T-cell (primary cell): ENCODE measurements at places on chromosomes 3 and 15. TPM values are rescaled to one million over a fixed set of nuclear protein-coding genes. Genes with fewer than 3 reads are reported as not detected.
A peak's percentile ranks its signal among the peaks of the same experiment; 100 is the strongest.

Gene FRMD5
- not detected for total RNA-seq

DNA sequence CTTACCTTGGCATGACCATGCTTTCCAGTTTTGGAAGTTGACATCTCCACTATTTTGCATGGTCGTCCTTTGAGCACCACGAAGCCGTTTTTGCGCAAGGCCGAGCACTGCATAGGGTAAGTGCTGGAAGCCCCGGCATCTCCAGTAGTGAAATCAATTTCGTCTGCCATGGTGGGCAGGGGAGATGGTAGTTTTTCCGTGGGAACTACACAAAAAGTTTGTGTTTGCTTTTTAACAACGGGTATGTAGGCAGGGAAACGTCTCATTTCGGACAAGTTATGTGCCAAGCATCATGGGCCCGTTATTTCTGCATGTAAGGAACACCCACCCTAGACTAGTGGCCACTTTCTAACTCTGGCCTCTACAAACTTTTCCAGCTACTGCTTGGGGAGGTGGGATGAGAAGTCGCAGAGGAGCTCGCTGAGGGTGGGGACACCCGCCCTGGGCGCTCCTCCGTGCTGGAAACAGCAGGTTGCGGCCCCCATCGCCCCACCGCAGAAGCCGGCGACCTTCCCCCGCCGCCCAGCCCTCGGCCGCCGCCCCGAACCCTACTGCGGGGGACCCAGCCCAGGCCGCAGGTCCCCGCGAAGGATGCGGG is 701 bp downstream of the EIF5A2 start:
- peak overlapping the region; percentile 74 for H3K4me3 ChIP-seq
- H3K27ac ChIP-seq, result no peak overlapping the region
- peaks cover 8% of the 10 kb centered on the region for H3K4me1 ChIP-seq

DNA sequence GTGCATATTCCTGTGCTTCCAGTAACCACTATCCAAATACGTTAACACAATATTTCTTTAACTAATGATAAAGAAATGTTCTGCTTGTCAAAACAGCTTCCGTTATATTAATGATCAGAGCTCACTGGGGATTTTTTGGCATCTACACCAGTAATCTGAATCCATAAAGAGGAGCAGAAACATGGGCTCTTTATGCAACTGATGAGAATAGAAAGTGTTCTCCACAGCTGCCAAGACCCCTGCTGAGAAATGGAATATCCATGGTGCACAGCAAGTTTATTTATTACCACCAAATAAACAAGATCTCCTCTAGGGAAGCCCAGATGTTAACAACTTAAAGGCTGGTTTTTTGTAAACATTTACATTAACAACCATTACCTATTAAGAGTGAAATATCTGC is 54.5 kb downstream of the ALDH1A2 start:
- no peak overlapping the region for H3K4me3 ChIP-seq
- no peak overlapping the region for H3K27ac ChIP-seq
- no peaks in the 10 kb centered on the region for H3K36me3 ChIP-seq

Gene SYNM
- 7.3 TPM for total RNA-seq

- DNase-seq, result no peak
- H3K4me3 ChIP-seq, result no peak overlapping the region
- no peaks in the 10 kb centered on the region for H3K4me1 ChIP-seq
Observed at GRCh38 chr3:153906366-153906765, 214.8 kb upstream of the ARHGEF26 start.

Gene GCNT3
- total RNA-seq, result not detected

DNA sequence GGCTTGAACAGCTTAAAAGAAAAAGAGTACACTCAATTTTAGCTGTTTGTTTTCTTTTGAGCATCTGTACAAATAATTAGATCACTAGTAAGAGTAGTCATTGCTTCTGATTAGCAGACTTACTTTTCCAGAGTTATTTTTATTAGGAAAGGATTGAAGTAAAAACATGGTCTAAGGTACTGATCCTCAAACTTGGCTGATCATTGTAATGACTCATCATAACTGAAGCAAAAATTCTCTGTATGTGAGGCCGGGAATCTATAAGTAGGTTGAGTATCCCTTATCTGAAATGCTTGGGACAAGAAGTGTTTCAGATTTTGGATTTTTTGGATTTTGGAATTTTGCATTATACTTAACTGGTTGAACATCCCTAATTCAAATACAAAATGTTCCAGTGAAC is 12.4 kb downstream of the NMD3 start:
- H3K4me1 ChIP-seq, result no peaks in the 10 kb centered on the region
- no peak overlapping the region for H3K27ac ChIP-seq
- H3K36me3 ChIP-seq, result no peaks in the 10 kb centered on the region
- H3K27me3 ChIP-seq, result no peaks in the 10 kb centered on the region

DNA sequence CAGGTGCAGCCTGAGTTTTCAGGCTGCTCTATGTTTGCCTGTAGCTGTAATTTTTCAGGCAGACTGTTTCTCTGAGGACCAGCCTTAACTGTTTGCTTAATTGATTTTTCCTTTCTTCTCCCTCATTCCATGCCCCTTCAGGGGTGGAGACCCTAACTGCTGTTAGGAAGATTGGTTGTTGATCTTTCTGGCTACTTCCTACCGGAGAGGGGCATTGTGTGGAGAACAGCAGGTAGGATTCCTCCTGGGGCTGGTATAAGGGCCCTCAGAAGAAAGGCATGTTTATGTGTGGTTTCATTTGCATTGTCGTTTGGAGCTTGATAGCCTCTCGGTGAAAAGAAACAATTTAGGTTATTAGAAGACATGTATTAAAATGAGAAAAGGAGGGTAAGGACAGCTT is 56.9 kb upstream of the GOLGA6L2 start:
- H3K27me3 ChIP-seq, result no peaks in the 10 kb centered on the region
- DNase-seq, result no peak
- no peaks in the 10 kb centered on the region for H3K4me1 ChIP-seq
- H3K36me3 ChIP-seq, result no peaks in the 10 kb centered on the region

Gene ECE2
- total RNA-seq, result not detected

GRCh38 chr3:65303431-65303830 is 615.6 kb upstream of the ADAMTS9 start:
- H3K36me3 ChIP-seq, result no peaks in the 10 kb centered on the region
- H3K27ac ChIP-seq, result no peak overlapping the region
- H3K4me1 ChIP-seq, result no peaks in the 10 kb centered on the region
- no peaks in the 10 kb centered on the region for H3K27me3 ChIP-seq
- no peak overlapping the region for H3K4me3 ChIP-seq
- no peak for DNase-seq

GRCh38 chr15:58357529-58358476 is 74.0 kb upstream of the LIPC start:
- no peaks in the 10 kb centered on the region for H3K36me3 ChIP-seq
- peaks cover 9% of the 10 kb centered on the region for H3K27me3 ChIP-seq
- H3K4me1 ChIP-seq, result peaks cover 24% of the 10 kb centered on the region
- peak overlapping the region; percentile 26 for H3K27ac ChIP-seq
- no peak overlapping the region for H3K4me3 ChIP-seq

DNA sequence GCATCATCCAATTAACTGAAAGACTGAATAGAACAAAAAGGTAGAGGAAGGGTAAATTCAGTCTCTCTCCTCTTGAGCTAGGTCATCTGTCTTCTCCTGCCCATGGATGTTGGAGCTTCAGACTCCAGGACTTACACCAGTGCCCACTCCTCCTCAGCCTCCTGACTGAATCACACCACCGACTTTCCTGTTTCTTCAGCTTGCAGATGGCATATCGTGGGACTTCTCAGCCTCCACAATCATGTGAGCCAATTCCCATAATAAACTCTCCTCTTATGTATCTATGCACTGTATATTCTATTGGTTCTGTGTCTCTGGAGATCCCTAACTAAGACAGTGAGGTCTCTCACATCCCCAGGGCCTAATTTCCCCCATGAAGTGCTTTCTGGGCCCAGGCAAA is 140.4 kb downstream of the CD47 start:
- DNase-seq, result no peak
- H3K36me3 ChIP-seq, result no peaks in the 10 kb centered on the region
- no peaks in the 10 kb centered on the region for H3K27me3 ChIP-seq
- H3K27ac ChIP-seq, result no peak overlapping the region

GRCh38 chr3:85781806-85782205 is 823.0 kb downstream of the CADM2 start:
- H3K27me3 ChIP-seq, result no peaks in the 10 kb centered on the region
- no peaks in the 10 kb centered on the region for H3K4me1 ChIP-seq
- H3K27ac ChIP-seq, result no peak overlapping the region
- H3K36me3 ChIP-seq, result no peaks in the 10 kb centered on the region
- no peak overlapping the region for H3K4me3 ChIP-seq

DNA sequence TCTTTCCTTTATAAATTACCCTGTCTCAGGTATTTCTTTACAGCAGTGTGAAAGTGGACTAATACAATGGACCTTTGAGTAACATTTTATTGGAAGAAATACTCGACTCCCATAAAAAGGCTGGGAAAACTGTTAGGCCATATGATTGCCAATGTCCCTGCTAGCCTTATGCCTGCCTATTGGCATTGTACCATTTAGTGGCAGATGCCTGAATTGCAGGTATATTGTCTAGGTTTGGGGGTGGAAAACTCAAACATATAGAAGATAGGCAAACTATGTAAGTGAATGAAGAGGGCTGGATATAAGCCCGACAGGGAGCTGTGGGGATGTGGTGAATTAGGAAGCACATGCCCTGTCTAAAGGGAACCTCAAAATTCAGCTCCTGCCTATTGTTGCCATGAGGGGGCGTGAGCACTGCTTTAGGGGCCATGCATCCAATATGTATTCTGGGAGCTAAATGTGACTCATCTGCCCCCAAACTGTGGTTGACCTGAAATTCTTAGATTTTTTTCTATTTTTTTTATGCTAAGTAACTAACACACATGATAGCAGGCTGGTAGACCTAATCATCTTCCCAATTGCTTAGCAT is 65.2 kb upstream of the TRA2B start:
- no peak overlapping the region for H3K27ac ChIP-seq
- H3K27me3 ChIP-seq, result peaks cover 3% of the 10 kb centered on the region
- no peaks in the 10 kb centered on the region for H3K4me1 ChIP-seq
- H3K36me3 ChIP-seq, result no peaks in the 10 kb centered on the region
- no peak overlapping the region for H3K4me3 ChIP-seq

GRCh38 chr3:173255555-173255954 is 114.5 kb upstream of the SPATA16 start:
- H3K4me1 ChIP-seq, result no peaks in the 10 kb centered on the region
- H3K4me3 ChIP-seq, result no peak overlapping the region
- no peak overlapping the region for H3K27ac ChIP-seq
- no peaks in the 10 kb centered on the region for H3K27me3 ChIP-seq
- H3K36me3 ChIP-seq, result no peaks in the 10 kb centered on the region

Gene CCR5
- 4.0 TPM for total RNA-seq

GRCh38 chr3:36740787-36741186 is 23.6 kb downstream of the DCLK3 start:
- no peak for DNase-seq
- no peaks in the 10 kb centered on the region for H3K4me1 ChIP-seq
- no peak overlapping the region for H3K27ac ChIP-seq
- H3K4me3 ChIP-seq, result no peak overlapping the region
- H3K36me3 ChIP-seq, result no peaks in the 10 kb centered on the region

Gene COL7A1
- total RNA-seq, result 1.3 TPM

DNA sequence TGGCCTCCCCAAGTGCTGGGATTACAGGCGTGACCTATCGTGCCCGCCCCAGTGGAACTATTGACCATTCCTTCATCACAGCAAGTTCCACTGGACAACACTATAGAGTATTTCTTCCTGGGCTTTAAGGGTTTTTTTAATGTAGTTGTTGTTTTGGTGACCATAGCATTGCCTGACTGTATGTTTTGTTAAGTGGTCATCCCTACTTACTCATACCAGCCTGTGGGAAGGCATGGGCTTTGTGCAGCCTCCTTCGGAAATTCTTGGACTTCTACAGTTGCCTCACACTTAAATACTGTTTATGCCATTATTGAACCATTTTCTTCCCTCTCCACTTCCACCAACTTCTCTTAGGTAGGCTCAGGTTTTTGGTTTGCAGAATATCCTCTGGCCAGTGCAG is 19.9 kb upstream of the ALPK3 start:
- no peaks in the 10 kb centered on the region for H3K4me1 ChIP-seq
- peaks cover 3% of the 10 kb centered on the region for H3K27me3 ChIP-seq
- H3K36me3 ChIP-seq, result peaks cover 58% of the 10 kb centered on the region
- no peak for DNase-seq
- H3K27ac ChIP-seq, result no peak overlapping the region

DNA sequence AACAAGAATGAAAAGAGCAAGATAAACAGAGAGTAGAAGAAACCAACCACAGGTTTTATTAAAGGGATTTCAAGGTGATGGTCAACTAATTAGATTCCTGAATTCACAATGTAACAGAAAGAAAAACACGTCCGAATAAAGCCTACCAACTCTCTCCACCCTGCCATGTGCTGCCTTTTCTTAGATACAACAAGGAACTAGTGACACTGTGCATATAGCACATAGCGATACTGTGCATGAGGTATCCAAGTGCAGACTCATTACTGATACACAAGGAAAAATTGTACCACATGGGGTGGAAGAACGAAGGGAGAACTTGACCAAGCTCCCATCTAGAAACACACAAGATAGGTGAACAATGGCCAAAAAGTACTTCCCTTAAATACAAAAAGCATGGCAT is 154.6 kb downstream of the MAGI1 start:
- no peaks in the 10 kb centered on the region for H3K36me3 ChIP-seq
- no peak overlapping the region for H3K27ac ChIP-seq
- DNase-seq, result no peak

Gene CHRFAM7A
- total RNA-seq, result not detected

GRCh38 chr3:10463533-10464434 is 41.6 kb downstream of the ATP2B2 start:
- H3K4me1 ChIP-seq, result no peaks in the 10 kb centered on the region
- H3K4me3 ChIP-seq, result no peak overlapping the region
- H3K27ac ChIP-seq, result no peak overlapping the region

DNA sequence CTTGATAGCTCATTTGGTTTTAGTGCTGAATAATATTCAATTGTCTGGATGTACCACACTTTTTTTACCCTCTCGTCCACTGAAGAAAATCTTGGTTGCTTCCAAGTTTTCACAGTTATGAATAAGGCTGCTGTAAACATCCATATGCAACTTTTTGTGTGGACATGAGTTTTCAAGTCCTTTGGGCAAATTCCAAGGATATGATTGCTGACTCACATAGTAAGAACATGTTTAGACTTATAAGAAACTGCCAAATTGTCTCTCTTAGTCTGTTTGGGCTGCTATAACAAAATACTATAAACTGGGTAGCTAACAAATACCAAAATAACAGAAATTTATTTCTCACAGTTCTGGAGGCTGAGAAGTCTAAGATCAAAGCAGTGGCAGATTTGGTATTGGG is 59.5 kb upstream of the TNFSF10 start:
- H3K27ac ChIP-seq, result no peak overlapping the region
- no peak overlapping the region for H3K4me3 ChIP-seq
- DNase-seq, result no peak
- peaks cover 21% of the 10 kb centered on the region for H3K4me1 ChIP-seq
- H3K27me3 ChIP-seq, result no peaks in the 10 kb centered on the region
- no peaks in the 10 kb centered on the region for H3K36me3 ChIP-seq

DNA sequence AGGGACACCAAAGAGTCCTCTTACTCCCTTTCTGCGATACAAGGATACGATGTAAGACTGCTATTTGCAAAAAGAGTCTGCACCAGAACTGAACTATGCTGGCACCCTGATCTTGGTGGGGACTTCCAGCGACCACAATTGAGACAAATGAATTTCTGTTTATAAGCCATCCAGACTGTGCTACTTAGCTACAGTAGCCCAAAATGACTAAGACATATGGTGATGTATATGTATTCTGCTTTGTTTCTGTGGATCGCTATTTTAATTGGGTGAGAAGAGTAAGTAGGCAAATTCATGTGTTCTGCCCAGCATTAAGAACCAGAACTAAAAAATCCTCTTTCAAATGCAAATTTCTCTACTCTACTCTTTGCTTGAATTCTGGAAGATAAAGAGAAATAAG is 720.9 kb downstream of the DIPK2A start:
- H3K4me1 ChIP-seq, result no peaks in the 10 kb centered on the region
- H3K27me3 ChIP-seq, result no peaks in the 10 kb centered on the region
- H3K36me3 ChIP-seq, result no peaks in the 10 kb centered on the region
- no peak for DNase-seq
- H3K27ac ChIP-seq, result no peak overlapping the region
- H3K4me3 ChIP-seq, result no peak overlapping the region
